ENCODE measurements at places on chromosomes 3 and 15.

GRCh38 chr3:42061713-42062380 is 29.3 kb upstream of the TRAK1 start:
- DNase-seq, result no peak

DNA sequence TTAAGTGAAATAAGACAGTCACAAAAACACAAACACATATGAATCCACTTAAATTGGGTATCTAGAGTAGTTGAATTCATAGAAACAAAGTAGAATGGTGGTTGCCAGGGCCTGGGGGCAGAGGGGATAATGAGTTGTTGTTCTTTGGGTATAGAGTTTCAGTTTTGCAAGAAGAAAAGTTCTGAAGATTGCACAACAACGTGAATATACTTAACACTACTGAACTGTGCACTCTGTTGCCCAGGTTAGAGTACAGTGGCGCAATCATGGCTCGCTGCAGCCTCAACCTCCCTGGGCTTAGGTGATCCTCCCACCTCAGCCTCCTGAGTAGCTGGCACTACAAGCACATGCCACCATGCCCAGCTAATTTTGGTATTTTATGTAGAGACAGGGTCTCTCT is 14.9 kb downstream of the GRAMD2A start:
- no peak for DNase-seq

GRCh38 chr3:191235331-191236314 is 36.6 kb downstream of the OSTN start:
- DNase-seq, result no peak

DNA sequence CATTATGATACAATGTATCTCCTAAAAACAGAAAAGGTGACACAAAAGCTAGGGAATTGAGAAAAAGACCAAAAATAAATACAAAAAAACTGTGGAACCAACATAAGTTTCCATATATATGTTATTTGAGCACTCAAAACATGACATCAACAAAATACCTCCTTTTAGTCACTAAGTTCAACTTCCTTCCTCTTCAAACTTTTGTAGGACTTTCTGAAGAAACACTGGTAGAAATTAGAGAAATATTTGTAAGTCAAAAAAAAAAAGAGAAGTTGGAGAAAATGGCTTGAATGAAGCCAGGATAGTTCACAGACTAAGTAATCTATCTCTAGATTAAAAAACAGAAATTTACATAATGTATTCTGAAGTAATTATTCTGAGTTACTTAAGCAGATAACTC is 208.4 kb upstream of the ALCAM start:
- DNase-seq, result no peak
